Fibroblast of the aortic adventitia (primary cell): ENCODE measurements at places on chromosomes 11 and 22.

DNA sequence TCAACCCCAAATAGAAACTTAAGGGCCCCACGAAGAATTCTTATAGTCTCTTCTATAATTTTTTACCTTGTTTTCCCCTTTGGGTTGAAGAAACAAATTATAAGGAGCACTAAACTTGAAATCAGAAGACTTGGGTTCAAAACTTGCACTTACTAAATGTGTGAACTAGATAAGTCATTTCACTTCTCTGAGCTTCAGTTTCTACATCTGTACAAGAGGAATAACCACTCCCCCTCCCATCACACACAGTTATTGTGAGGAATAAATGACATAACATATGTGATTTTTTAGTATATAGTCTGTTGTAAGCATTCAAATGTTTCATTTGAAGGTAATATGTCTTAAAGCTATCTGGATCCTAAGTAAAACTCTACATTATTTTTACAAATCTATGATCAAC is 78.8 kb downstream of the LIF start:
- no peak for DNase-seq

DNA sequence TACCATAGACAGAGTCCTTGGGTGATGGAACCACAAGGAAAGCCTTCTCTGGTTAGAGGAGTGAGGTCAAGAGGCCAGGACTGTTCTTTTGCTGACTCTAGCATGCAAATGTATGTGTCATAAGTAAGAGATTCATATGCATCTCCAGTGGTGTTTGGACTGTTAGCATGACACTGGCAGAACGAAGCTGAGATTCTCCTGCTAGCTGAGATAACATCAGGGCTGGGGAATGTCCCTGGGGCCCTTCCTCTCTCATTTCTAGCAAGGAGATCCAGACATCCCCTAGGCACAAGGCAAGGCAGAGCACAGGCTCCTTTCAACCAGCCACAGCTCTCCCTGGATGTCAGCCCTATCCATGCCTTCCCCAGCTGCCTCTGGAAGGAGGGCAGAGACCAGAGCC is 711.3 kb downstream of the OPCML start:
- DNase-seq = no peak

DNA sequence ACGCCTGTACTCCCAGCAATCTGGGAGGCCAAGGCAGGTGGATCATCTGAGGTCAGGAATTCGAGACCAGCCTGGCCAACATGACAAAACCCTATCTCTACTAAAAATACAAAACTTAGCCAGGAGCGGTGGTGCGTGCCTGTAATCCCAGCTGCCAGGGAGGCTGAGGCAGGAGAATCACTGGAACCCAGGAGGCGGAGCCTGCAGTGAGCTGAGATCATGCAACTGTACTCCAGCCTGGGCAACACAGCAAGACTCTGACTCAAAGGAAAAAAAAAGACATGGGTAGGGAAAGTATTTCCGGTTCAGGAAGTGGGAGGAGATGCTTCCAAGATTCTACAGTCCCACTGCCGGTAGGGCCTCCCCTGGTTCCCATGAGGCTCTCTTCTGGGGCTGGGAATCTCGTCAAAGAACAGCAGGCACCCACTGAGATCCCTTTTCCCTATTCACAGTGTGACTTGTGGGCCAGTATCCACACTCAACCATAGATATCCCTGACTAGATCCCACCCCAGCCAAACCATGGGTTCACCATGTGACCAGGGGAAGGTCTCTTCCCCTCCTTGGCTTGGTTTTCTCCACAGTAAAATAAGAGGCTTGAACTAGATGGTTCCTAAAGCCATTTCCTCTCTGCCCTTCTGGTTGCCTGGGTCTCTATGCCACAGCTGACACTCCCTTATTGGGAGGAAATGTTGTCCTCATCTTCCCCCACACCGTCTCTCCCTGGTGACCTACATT is 443.3 kb downstream of the BUD13 start:
- no peak for DNase-seq

GRCh38 chr22:45740236-45740635 is 68.6 kb downstream of the ATXN10 start:
- DNase-seq = no peak

DNA sequence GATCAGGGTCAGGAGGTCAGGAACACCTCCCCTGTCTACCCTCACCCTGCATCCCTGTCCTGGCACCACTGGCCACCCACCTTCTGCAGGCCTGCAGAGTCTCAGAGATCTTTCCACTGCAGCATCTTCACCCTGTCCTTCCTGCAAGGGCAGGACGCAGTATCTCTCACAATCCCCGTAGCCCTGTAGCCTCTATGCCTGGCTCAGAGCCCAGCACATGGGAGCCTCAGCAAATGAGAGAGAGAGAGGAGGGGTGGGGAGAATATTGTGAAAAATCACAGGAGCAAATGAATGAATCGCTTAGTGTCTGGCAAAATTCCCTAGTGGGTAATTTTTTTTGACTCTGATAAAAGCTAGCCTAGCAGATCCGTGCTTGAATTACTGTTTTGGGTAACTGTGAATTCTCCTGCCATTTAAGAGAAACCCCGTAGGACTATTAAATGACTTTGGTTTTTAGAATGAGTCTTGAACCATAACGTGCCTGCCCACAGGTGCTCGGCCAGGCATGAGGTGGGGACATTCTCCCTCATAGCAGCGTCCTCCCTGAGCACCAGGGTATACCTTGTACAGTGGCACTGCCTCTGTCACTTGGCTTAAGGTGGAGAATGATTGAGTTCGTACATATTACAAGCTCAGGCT is 91.5 kb downstream of the MORC2 start:
- peak; percentile 86 for DNase-seq

- DNase-seq = peak; percentile 72
Observed at GRCh38 chr22:38305471-38306448, 11.5 kb downstream of the CSNK1E start.

DNA sequence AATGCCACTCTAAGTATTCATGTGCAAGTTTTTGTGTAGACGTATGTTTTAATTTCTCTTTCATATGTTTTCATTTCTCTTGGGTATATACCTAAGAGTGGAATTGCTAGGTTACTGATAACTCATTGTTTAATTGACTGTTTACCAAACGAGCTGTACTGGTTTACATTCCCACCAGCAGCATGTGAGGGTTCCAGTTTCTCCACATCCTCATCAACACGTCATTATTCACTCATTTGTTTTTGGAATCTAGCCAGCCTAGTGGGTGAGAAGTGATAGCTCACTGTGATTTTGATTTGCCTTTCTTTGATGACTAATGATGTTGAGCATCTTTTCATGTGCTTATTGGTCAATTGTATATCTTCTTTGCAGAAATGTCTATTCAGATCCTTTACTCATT is 4.0 kb downstream of the ANKRD13D start:
- DNase-seq = no peak

DNA sequence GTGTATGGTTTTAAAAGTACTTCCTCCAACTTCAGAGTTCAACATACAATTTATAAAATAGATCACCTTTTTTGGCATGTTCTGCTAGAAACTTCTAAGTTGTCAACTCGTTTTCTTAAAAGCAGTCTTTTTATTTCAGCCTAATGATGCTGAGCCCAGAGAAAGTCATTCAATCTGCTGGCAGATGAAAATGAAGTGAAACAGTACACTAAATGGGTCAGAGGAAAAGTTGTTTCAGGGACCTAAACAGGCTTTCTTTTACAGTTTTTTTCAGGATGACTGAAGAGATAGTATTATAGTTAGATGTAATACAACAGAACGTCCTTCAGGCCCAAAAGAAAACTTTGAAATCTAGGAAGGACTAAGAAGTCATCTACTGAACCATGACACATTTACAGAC is 842.7 kb upstream of the CCDC90B start:
- DNase-seq = no peak

GRCh38 chr22:23128269-23129108 is 13.3 kb downstream of the RSPH14 start:
- peak; percentile 84 for DNase-seq
